Hindlimb muscle (tissue), 1 donor: ENCODE measurements at places on chromosomes 7 and 10. TPM values are rescaled to one million over a fixed set of nuclear protein-coding genes. Genes with fewer than 3 reads are reported as not detected.

Gene PON1
- polyA plus RNA-seq = 0.46 TPM

Gene ZNF365
- not detected for polyA plus RNA-seq

DNA sequence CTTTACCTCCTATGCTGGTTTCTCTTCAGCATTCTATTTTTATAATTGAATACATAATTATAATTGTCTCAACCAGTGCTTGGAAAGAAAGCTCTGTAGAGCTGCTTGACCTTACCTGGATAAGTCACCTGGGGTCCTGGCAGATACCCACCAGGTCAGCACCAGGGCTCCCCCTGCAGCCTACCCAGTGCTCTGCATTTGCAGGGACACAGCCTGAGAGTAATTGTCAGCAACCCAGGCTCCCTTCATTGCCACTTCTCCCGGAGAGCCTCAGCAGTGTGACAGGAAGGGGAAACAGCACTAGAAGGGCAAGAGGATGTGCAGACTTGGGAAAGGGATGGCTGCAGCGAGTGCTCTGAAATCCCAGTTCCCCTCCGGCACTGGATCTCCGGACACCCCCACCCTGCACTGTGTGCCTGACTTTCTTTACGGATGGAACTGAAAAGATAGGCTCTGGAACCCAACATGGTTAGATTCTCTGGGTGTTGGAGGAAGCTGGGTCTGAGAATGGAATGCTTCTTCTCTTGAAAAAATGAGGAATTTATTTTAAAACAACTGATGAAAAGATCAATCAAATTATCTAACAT, 11.4 kb upstream of the PAX4 start:
- DNase-seq = no peak

- no peak for DNase-seq
These were observed 76.8 kb downstream of the TFEC start for GRCh38 chr7:115953592-115954255.

DNA sequence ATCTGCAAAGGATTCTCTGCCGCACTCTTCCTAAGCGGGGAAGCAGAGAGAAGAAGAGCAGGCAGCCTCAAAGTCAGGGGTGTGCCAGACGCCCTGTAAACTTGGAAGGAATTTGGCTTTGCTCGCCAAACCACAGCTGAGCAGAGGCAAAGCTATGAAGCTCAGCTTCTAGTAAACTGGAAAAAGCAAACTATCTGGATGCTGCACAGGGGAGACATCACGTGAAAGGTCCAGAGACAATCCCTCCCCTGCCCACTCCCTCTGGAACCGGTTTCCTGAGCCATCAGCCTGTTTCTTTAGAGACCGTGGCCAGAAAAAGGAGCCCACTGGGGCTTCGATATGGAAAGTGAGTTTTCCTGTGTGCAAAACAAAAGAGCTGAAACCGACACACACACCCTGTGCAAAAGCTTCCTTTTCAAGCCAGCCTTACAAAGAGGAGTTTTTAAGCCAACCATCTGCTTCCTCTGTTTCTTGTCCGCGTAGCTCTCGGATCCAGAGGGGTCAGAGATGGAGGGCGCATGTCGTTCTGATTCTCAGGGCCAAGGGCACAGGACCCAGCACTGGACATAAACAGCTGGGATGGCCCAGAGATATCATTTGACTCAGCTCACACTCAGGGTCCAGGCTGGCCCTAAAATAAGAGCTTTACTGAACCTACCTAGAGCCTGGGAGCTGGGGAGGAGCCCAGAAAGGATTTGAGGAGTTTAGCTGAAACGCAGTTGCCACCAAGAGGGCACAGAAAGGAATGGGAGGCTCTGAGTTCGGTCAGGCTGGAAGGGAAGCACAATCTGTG, 58.2 kb upstream of the DNAAF5 start:
- peak; percentile 85 for DNase-seq

GRCh38 chr7:158658475-158658874, 46.1 kb downstream of the NCAPG2 start:
- no peak for DNase-seq
